CD4-positive, alpha-beta memory T cell (primary cell): ENCODE measurements at places on chromosomes 5 and 9. TPM values are rescaled to one million over a fixed set of nuclear protein-coding genes. Genes with fewer than 3 reads are reported as not detected.
A peak's percentile ranks its signal among the peaks of the same experiment; 100 is the strongest.

DNA sequence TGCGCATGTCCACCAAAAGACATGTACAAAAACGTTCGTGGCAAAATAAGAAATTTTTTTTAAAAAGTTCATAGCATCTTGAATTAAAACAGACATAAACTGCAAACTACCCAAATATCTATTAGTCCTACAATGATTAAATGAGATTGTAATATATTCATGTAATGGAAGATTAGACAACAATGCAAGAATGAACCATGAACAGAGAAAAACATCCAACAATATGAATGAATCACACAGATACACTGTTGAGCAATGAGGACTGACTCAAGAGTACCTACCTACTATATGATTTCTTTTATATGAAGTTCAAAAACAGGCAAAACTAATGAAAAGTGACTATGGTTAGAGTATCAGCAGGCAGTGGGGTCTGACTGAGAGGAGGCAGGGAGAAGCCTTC lies 17.9 kb upstream of the CTNNAL1 start:
- DNase-seq: no peak

SPATA31A5 gene
- total RNA-seq: not detected

GRCh38 chr9:24502206-24502937 lies 43.3 kb downstream of the IZUMO3 start:
- no peak for DNase-seq

FBN2 gene
- total RNA-seq: 0.15 TPM

GRCh38 chr5:1058083-1058945 lies 49.7 kb downstream of the NKD2 start:
- DNase-seq: no peak

CNTLN gene
- 0.11 TPM for total RNA-seq

GRCh38 chr9:107942291-107942690 lies 452.7 kb upstream of the KLF4 start:
- no peak for DNase-seq

GRCh38 chr9:84323858-84324257 lies 16.7 kb downstream of the SLC28A3 start:
- DNase-seq: no peak

DNA sequence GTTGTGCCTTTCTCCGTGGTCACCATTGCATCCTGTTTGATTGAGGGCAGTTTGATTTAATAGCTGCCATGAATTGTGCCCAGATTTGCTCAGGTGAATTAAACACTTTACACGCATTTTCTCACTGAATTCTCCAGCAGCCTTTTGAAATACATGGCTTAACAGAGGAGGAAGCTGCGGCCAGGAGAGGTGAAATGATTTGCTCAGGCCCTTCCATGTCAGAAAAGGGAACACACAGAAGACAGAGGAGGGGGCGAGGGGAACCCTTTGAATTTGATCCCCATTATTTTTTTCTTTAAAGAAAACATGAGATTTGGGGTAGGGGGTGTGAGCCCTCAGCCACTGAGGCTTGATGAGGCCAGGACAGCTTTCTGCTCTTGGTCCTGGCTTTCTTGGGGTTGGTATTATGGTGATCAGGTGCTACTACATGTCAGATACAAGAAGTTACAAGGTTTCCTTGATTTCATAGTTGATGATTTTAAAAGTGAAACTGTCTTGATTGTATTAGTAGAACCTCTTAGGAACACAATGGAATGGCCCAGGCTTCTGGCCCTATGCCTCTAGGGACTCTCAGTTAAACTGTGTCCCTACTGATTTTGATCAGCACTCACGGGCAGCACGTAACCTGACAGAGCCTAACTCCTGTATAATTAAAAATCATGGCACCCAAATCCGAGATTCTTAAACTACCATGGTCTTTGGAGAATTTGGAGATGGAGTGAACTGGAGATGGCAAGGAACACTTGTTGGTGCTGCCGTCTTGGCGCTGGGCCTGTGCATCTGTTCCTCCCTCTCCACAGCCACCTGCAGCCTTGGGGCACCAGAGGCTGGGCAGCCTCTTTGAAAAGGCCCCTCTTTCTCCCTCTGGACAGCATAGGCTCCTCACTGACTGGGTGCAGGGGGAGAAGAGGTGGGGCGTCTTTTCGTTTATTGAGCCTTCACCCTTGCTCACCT lies 107.9 kb downstream of the TRIO start:
- no peak for DNase-seq

GRCh38 chr5:55582256-55582655 lies 47.5 kb upstream of the PLPP1 start:
- peak; percentile 12 for DNase-seq
